Upper lobe of right lung (tissue), 1 donor: ENCODE measurements at places on chromosomes 12 and 14.

- DNase-seq = no peak
Measured at GRCh38 chr12:27906127-27906500, 66.4 kb downstream of the PTHLH start.

DNA sequence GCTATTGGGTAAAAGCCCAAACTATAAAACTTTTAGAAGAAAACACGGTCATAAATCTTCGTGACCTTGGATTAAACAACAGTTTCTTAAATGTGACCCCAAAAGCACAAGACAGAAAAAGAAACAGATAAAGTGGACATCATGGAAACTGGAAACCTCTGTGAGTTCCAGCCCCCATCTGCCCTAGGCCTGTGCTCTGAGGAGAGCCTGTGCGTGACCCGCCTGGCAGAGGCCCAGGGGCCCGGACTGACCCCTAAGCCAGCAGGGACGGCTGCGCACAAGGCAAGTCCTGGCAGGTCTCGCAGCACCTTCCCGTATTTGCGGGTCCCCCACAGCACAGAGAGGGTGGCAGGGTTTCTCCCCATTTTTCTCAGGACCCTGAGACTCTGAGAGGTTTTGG is 76.0 kb downstream of the CHGA start:
- no peak for DNase-seq

GRCh38 chr12:111366075-111366474 is 2.8 kb downstream of the PHETA1 start:
- no peak for DNase-seq

GRCh38 chr14:89411976-89412375 is 5.1 kb downstream of the FOXN3 start:
- DNase-seq = peak; percentile 45

- DNase-seq = no peak
Measured at GRCh38 chr12:55420307-55420962, 5.6 kb upstream of the OR6C76 start.

- no peak for DNase-seq
Measured at GRCh38 chr12:104683831-104684503, 227.2 kb downstream of the CHST11 start.

- no peak for DNase-seq
Measured at GRCh38 chr12:31491241-31491794, 99.6 kb downstream of the DENND5B start.

GRCh38 chr14:40850191-40850590 is 756.5 kb upstream of the LRFN5 start:
- DNase-seq = no peak

GRCh38 chr12:82708061-82708879 is 21.6 kb downstream of the TMTC2 start:
- DNase-seq = no peak

DNA sequence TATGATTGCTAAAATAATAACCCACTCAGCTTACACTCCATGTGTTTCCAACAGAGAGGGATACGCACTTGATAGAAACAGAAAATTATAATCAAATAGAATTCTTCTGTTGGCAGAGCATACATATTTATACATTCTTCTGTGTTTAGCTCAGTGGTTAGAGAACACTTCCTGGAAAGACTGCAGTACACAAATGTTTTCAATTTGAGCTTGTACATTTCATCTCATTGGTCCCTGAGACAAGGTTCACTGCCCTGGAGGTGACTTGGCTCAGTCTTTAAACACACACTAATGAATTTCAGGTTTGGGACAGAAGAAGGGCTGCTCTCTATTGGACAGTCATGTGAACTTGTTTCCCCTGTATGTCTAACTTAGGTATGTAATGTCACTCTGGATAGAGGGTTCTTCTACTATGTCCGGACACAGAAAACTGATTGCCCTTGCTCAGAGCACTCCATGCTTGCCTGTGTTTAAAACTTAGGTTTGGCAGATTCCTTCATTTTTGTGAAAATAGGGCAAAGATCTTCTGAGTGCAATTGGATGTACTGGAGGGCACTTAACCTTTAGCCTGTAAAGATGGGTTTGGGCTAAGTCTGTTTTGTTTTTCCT is 22.9 kb downstream of the PROX2 start:
- DNase-seq = no peak

GRCh38 chr12:10716704-10717315 is 6.3 kb downstream of the YBX3 start:
- no peak for DNase-seq

DNA sequence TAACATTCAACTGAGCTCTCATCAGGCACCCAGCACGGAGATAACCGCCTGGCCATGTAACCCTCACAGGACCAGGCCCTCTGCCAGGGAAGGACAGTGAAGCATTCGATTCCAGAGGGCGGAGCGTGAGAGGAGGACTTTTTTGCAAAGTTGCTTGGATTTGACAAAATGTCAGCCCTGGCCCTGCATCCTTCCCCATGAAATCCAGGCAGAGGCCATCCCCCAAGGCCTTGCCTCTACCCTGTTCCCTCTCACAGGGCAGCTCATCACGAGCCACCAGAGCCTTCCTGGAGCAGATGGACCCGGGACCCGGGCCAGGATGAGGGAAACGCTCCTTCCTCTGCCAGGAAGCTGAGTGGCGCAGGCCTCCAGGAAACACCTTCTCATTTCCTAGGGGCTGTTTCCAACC is 17.0 kb downstream of the CAMKK2 start:
- no peak for DNase-seq

DNA sequence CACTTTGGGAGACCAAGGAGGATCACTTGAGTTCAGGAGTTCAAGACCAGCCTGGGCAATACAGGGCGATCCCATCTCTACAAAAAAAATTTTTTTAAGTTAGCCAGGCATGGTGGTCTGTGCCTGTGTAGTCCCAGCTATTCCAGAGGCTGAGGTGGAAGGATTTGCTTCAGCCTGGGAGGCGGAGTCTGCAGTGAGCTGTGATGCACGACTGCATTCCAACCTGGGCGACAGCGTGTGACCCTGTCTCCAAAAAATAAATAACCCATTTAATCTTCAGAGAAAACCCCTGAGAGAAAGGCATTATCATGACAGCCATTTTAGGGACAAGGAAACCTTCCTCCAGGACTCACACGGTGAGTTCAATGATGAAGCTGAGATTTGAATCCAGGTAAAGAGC is 3.7 kb upstream of the FKBP4 start:
- no peak for DNase-seq

DNA sequence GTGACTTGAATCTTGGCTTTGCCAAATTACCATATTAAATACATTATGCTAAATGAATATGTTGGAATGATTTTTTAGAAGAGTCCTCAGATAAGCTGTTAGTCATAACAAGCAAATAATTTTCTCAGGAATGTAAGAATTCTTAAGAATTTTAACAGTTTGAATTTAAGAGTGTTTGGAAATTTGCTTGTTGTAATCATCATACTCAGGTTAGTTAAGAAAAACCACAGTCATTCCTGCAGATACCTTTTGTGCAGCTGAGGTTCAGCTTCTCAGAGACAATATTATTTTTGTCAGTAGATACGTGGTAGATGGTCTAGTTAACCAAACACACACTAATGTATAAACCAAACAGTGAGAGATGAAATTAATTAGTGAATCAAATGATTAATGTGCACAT is 8.9 kb downstream of the WNK1 start:
- DNase-seq = no peak

GRCh38 chr14:74620497-74620921 is 8.5 kb upstream of the LTBP2 start:
- no peak for DNase-seq

DNA sequence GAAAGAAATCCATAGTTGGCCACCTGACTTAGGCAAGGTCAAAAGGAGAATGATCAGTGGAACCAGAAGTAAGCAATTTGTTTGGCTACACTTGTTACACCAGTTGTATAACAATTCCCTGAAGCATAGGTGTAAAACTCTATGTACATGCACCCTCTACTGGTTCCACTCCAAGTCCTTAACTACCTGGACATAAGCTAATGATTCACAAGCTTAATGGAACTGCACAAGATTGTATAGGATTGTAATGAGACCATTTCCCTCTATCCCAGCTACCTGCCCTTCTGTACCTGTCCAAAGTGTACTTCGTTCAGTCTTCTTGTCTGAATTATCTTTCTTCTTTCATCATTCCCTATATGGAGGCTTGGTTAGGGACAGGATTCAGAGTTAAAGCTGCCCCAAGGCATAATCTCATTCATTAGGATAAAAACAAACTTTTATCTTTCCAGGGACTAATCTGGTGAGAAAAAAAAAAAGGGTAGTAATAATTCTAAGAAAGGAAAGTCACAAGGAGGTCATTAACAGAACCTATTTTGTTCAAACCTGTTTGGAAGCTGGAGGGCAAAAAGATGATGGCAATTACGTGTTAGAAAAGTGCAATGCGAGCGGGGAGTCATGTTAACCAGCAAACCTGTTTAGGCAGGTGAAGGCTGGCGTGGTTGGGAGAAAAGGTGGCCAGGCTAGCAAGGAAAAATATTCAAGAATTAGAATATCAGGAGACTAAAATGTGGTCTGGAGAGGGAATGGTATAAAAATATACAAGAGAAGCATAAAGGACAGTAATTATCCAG is 2.8 kb upstream of the TMEM52B start:
- DNase-seq = no peak

DNA sequence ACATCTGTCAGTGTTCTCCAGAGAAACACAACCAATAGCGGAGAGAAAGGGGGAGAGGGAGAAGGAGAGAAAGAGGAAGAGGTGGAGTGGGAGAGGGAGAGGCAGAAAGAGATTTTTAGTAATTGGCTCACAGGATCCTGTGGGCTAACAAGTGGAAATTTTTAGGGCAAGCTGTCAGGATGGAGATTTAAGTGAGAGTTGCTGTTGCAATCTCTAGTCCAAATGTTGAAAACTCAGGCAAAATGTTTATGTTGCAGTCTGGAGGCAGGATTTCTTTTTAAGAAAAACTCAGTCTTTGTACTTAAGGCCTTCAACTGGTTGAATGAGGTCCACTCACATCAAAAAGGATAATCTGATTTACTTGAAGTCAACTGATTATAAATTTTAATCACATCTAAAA is 12.5 kb upstream of the GLIPR1L2 start:
- no peak for DNase-seq

DNA sequence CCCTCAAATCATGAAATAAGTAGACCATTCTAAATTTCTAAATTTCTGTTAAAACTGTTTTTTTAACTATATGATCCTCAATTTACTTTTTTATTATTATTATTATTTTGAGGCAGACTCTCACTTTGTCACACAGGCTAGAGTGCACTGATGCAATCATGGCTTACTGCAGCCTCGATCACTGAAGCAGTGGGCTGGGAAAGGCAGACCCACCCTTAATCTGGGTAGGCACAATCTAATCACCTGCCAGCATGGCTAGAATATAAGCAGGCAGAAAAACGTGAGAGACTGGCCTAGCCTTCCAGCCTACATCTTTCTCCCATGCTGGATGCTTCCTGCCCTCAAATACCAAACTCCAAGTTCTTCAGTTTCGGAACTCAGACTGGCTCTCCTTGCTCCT is 2.3 kb downstream of the ERO1A start:
- DNase-seq = no peak

DNA sequence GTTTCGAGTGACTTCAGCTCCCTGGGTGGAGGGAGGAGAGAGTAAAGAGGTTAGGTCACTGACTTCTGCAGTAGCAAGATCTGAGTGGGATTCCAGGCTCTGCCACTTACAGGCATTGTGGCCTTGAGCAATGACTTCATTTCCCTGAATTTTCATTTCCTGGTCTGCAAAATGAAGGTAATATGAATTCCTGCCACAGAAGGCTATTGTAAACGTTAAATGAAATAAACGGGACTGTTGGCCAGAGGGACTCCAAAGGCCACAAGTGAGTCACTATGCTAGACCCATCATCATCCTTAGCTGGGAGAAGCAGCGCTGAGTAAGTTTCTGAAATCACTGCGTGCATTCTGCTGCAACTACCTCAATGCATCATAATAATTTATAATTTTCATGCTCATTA is 807.8 kb downstream of the AACS start:
- no peak for DNase-seq

GRCh38 chr14:54739514-54739913 is 163.1 kb downstream of the GCH1 start:
- no peak for DNase-seq

- no peak for DNase-seq
Measured at GRCh38 chr12:24839268-24839791, 109.6 kb downstream of the BCAT1 start.

DNA sequence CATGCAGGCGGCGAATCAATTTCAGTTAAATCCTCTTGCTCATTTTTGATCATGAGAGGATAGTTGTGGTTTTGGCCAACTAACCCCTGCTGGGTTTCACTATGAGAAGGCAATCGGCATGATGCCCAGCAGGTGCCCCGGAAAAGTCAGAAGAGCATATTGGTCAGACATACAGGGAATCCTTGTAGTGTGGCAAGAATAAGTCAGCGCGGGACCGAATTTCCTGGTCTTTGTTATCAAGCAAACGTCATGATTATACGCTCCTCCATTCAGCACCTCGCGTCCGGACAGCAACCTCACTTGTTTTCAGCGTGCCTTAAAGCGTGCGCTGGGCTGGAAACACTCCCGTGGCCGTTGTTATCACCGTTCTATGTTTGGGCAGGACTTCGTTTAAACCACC is 1.8 kb downstream of the TBC1D30 start:
- peak; percentile 74 for DNase-seq

GRCh38 chr12:59845293-59845692 is 249.5 kb downstream of the SLC16A7 start:
- DNase-seq = no peak

DNA sequence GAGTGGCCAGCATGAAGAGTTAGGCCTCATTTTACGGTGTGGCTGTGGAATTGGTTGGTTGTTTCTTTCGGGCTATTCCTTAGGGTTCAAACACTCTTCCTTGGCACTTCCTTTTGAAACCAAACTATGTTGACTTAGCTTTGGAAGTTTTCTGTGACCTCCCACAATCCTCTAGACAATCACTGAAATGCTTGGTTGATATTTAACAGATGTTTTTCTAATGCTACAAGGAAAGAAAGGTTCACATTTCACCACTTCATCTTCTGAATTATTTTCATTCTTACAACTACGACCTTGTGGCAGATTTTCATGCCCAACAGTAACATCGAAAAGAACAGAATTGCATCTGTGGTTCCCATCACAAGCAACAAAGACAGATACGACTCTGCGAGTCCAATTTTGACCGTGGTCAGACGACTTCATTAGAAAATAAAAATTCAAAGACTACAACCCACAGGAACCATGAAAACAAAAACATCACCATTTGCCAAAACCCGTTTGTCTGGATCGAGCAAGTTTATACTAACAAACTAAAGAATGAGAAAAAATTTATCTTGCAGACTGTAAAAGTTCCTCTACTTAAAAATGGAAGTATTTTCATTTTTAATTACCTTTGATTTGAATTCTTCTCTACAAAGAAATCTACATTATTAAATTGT is 16.9 kb downstream of the PRKAB1 start:
- no peak for DNase-seq

DNA sequence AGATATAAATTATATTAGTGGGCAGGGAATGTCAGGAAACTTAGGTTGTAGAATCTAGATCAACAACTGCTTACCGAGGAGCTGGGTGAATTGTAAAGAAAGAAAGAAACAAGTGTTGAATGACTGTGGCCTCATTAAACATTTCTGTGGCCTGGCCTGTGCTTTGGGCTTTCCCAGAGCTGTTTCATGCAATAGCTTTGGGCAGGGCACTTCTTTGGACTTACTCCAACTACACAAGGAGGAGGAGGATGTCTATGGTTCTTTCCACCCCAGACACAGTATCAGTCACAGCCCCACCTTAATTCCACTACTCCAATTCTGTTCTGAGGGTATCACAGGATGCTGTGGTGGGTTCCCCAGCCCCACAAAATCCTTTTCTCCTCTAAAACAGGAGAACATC is 38.0 kb downstream of the DPF3 start:
- DNase-seq = no peak
